ENCODE measurements at places on chromosomes 16 and 17. TPM values are rescaled to one million over a fixed set of nuclear protein-coding genes. Genes with fewer than 3 reads are reported as not detected.

GRCh38 chr17:18225121-18225641 is at the start of gene LLGL1:
Gene LLGL1, plus strand, starts transcription at chr17:18225635. Its CDS starts 48 bp downstream, at chr17:18225683.
- DNase-seq: peak; percentile 100

GRCh38 chr16:75086281-75086680 is 30.3 kb downstream of the LDHD start:
- no peak for DNase-seq

GRCh38 chr17:81491181-81491581 is 21.4 kb downstream of the ACTG1 start:
- no peak for DNase-seq

DNA sequence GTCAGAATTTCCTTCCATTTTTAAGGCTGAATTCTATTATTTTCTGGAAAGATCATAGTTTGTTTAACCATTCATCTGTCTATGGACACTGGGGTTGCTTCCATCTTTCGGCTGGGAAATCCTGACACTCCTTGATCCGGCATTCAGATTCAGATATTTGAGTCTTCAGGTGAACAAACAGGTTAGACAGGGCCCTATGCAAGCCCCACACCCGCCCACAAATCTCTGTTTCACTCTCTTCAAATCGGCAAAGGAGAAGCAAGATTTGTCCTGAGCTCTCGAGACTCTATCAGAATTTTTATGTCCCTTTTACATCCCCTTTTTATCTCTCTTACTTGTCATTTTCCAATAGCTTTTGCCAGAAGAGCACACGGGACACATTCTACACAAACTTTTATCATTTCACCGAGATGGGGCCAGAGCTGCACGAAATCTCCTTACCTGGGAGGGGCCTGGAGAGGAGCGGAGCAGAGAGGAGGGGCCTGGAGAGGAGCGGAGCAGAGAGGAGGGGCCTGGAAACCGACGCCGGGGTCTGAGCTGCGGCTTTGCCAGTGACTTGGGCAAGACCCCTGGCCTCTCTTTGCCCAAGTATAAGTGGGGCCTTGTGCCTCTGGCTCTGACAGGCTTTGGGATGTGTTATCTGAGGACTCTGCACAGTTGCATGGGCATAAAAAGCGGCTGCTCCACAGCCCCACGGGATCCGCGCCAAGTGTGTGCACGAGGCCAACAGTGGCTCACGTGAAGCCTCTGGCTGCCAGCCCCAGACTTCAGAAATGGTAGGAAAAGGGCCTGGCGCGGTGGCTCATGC is 54.3 kb upstream of the RBFOX3 start:
- no peak for DNase-seq

- DNase-seq: no peak
These were observed 6.7 kb upstream of the ABCC3 start for GRCh38 chr17:50627782-50628601.

ZNF385C gene
- total RNA-seq: 0.41 TPM

- DNase-seq: no peak
These were observed 24.1 kb downstream of the GSE1 start for GRCh38 chr16:85637061-85637807.

ASGR2 gene
- total RNA-seq: not detected

- DNase-seq: peak; percentile 76
These were observed 11.1 kb downstream of the LPO start for GRCh38 chr17:58249270-58250133.

GRCh38 chr17:80124351-80124981 is 22.5 kb downstream of the EIF4A3 start:
- DNase-seq: peak; percentile 15

GRCh38 chr17:64107500-64108236 is 22.3 kb downstream of the ERN1 start:
- no peak for DNase-seq

HOXB8 gene
- not detected for total RNA-seq

DNA sequence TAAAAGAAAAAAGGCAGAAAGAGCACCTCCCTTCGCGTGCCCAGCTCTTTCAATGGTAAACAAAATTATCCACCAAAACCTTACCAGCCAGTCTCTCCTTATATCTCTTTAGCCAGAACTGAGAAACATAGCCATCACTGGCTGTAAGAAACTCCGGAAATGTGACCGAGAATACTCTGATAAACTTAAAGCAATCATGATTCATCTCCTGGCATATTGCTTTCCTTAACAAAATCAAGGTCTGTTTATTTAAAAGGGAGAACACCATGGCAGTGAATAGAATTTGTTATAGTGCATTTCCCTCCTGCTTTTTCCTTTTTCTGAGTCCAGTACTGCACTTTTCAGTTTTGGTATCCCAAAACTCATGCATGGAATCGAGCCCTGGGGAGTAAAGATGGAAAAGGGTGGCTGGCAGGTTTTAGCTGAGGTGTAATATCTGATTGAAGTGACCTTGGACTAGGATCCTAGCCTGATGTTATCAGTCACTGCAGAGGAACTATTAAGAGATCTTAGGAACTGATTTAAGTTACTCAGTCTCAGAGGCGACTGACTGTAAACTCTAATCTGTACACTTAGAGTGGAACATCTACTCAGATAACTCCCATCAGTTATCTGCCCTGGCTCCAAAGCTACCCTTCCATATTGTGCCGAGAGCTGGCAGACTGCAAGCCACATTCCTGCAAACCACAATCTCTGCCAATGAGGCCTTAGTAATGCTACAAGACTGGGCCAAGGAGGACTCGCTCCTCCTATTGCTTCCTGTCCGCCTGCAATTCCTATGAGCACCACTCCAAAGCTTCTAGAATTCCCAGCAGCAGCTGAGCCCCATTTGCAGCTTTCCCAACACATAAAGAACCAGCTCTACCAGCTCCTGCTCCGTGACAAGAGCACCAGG is 7.4 kb upstream of the COX10 start:
- no peak for DNase-seq

- DNase-seq: no peak
These were observed 1025.2 kb downstream of the CDH11 start for GRCh38 chr16:64096689-64097088.

- no peak for DNase-seq
These were observed 80.2 kb upstream of the SMURF2 start for GRCh38 chr17:64742326-64742725.

GRCh38 chr16:56119133-56119532 is 72.2 kb upstream of the GNAO1 start:
- DNase-seq: no peak

DNA sequence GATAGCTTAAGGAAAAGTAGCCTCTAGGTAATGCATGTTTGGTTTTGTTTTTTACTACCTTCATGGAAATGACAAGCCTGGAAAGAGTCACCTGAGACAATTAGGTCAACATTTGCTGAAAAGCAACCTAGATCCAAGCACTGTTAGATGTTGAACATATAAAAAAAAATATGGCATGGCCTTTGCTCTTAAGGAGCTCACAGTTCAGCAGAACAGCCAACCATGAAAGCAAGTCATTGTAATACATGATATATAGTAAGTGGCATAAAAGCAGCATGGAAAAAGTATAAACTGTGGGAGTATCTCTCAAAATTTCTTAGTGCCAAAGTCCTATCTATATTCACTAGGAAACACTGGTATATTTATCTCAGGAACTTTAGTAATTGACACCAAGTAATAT is 31.6 kb downstream of the CFDP1 start:
- no peak for DNase-seq

KRT12 gene
- total RNA-seq: not detected

DNA sequence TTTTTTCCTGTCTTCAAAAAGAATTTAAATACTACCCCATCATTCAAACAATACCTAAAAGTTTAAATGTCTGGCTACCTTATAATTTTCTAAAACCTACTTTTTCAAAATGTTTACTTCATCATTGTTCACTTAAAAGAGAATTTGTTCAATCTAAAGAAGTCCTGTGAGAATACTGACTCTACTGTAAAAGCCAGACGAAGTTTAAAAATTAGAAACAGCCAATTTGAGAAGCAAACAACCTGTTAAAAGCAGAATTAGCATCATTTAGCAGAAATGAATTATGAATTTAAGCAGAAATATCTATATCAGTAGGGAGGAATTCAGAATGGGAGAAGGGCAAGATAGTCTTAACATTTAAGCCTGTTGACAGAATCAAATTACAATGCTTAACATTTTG is 2.1 kb downstream of the SKA2 start:
- DNase-seq: no peak

GRCh38 chr16:48558371-48558841 is 51.6 kb downstream of the N4BP1 start:
- no peak for DNase-seq

FOXK2 gene
- total RNA-seq: 40.8 TPM

- DNase-seq: no peak
These were observed 141.7 kb upstream of the ANKFN1 start for GRCh38 chr17:56011406-56012131.

GRCh38 chr16:72620348-72620747 is 427.6 kb downstream of the ZFHX3 start:
- DNase-seq: no peak

CHST6 gene
- 0.41 TPM for total RNA-seq

GRCh38 chr17:36920032-36921005 is 17.0 kb upstream of the LHX1 start:
- DNase-seq: no peak

SPN gene
- total RNA-seq: under 0.01 TPM

C16orf54 gene
- 0.41 TPM for total RNA-seq

GRCh38 chr16:30757316-30757715 is 4.5 kb downstream of the CFAP119 start:
- DNase-seq: no peak

DNA sequence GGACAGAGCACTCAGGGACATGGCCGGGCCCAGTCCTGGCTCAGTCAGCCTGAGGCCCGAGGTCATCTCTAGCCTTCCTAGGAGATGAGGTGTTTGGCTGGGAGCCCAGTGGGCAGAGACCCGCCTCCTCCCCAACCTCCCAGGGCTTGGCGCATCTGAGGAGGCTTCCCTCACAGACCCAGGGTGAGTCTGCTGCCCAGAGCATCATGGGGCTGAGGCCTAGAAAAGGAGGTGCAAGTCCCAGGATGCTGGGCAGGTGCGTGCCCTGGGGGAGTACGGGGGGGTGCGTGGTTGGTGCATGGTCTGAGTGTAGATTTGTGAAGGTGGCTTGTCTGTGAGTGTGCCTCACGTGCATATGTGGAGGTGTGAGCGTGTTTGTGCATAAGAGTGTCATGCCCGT is 4.7 kb downstream of the PDE6G start:
- DNase-seq: no peak

FOXN1 gene
- total RNA-seq: not detected

DNA sequence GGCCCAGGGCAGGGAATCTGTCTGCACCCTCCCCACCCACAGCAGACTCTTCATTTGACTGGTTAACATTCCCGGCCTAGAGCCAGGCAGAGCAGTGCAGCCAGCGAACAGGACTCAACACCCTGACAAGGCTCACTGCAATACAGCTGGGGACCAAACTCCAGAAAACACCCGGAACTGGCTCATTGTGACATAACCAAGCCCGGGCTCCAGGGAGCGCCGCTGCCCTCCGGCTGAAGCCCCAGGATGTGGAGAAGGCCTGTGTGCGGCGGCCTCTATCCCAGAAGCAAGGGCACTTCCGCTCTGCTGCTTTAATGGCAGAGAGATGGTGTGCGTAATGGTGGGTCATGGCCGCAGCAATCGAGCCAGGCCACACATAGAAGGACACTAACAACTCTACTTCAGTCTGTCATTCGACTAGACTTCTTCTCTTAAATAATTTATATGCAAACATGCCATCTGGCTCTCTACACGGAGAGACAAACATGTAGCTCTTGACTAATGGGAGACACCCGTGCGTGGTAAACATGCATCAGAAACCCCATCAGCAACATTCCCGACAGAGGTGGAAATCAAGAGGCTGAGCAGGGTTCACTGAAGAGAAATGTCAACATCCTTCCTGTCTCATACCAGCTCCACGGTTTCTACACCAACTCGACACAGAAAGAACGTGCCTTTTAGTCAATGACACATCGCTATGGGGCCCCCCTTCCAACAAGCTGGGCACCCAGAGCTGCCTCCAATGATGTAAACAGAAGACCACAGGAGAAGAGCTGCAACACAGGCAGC is 18.0 kb downstream of the KLHDC4 start:
- DNase-seq: no peak

GRCh38 chr16:79026117-79026516 is 574.4 kb downstream of the MAF start:
- no peak for DNase-seq

DNA sequence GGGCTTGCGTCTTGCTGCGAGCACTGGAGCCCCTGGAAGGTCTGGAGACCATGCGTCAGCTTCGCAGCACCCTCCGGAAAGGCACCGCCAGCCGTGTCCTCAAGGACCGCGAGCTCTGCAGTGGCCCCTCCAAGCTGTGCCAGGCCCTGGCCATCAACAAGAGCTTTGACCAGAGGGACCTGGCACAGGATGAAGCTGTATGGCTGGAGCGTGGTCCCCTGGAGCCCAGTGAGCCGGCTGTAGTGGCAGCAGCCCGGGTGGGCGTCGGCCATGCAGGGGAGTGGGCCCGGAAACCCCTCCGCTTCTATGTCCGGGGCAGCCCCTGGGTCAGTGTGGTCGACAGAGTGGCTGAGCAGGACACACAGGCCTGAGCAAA is 7.4 kb downstream of the MPG start:
- no peak for DNase-seq

GRCh38 chr17:64037802-64038201 is 17.4 kb upstream of the ICAM2 start:
- DNase-seq: no peak

FOXC2 gene
- 0.41 TPM for total RNA-seq

DNA sequence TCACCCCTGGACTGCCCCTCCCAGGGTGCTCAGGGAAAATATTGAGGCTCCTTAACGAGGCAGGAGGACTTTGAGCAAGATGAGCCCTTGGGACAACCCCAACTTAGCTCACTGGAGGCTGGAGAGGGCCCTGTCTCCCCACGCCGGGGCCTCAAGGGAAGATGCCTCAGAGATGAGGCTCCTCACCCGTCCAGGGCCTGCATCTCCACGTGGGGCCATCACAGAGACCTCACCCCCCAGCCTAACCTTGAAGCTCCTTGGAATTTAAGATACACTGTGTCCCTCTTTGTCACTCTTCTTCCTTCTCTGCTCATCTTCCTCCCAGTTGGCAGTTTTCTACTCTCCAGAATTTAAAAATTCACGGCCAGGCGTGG is 11.2 kb downstream of the COX4I1 start:
- DNase-seq: no peak

- DNase-seq: no peak
These were observed 12.5 kb downstream of the CEP295NL start for GRCh38 chr17:78890498-78890897.

SMTNL2 gene
- total RNA-seq: 4.1 TPM

FA2H gene
- total RNA-seq: 0.41 TPM

DNA sequence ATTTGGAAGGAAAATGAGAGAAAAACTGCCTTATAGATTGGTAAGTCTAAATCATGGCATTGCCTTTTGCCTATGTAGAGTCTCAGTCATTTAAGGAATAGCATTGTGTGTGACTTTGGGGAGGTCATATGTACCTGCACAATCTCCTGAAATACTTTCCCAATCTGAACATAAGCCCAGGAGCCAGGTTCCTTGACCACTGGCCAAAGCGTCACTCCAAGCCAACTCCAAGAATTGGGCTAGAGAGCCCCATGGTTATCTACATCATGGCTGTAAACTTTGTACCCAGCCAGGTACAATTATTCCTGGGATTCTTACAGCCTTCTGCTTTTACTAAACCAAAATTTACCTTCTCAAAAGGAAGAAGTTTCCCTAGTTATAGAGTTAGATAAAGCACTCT is 40.8 kb upstream of the MED13 start:
- no peak for DNase-seq

Data from frontal cortex (tissue), 4 donors.